ENCODE measurements at places on chromosomes 13 and 19.

GRCh38 chr13:48773531-48774275, 120.0 kb downstream of the CYSLTR2 start:
- H3K4me1 ChIP-seq, result no peaks in the 10 kb centered on the region
- no peaks in the 10 kb centered on the region for H3K27me3 ChIP-seq
- H3K36me3 ChIP-seq, result no peaks in the 10 kb centered on the region
- no peak for DNase-seq

GRCh38 chr19:30046522-30046921, 104.5 kb downstream of the URI1 start:
- no peaks in the 10 kb centered on the region for H3K27me3 ChIP-seq
- H3K4me3 ChIP-seq, result no peak overlapping the region
- H3K27ac ChIP-seq, result no peak overlapping the region
- no peak for DNase-seq
- H3K4me1 ChIP-seq, result no peaks in the 10 kb centered on the region

- no peak overlapping the region for H3K27ac ChIP-seq
- H3K4me3 ChIP-seq, result no peak overlapping the region
- H3K27me3 ChIP-seq, result no peaks in the 10 kb centered on the region
- no peaks in the 10 kb centered on the region for H3K4me1 ChIP-seq
- no peak for DNase-seq
These were observed 612.5 kb upstream of the PRR20A start for GRCh38 chr13:56528040-56528790.

- H3K27me3 ChIP-seq, result no peaks in the 10 kb centered on the region
- no peaks in the 10 kb centered on the region for H3K36me3 ChIP-seq
- H3K4me3 ChIP-seq, result no peak overlapping the region
- no peak overlapping the region for H3K27ac ChIP-seq
These were observed 1482.8 kb downstream of the OLFM4 start for GRCh38 chr13:54511366-54511765.

DNA sequence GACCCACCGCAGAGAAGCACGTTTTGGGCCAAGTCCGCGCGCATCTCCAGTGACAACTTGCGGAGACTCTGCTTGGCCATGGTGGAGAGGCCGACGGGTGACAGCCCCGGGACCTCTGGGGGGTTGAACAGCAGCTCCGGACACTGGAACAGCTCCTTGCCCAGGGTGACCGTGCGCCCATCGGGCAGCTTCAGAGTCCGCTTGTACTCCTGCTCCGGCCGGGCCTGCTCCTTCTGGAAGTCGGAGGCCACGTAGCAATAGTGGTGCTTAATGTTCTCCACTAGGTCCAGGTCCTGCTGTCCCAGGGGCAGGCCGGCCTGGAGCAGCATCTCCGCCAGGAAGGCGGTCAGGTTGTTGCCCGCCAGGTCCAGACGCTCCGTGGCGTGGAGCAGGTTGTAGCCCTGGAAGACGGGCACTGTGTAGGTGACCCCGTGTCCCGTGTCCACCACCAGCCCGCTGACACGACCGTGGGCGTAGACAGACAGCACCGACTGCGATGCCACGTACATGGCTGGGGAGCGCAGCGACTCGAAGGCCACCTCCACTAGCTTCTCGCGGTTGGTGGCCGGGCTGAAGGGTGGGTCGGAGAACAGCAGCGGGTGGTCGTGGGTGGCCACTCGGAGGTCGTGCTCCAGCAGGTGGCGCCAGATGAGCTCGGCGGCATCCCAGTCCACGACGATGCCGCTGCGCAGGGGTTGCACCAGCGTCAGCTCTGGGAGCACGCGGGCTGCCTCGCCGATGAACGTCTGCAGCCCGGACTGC, 743 bp downstream of the ACTL9 start:
- H3K36me3 ChIP-seq, result no peaks in the 10 kb centered on the region
- no peaks in the 10 kb centered on the region for H3K27me3 ChIP-seq
- H3K27ac ChIP-seq, result no peak overlapping the region
- peaks cover 20% of the 10 kb centered on the region for H3K4me1 ChIP-seq

GRCh38 chr13:72025836-72026235, 158.8 kb upstream of the DACH1 start:
- H3K27me3 ChIP-seq, result no peaks in the 10 kb centered on the region
- DNase-seq, result no peak
- H3K4me1 ChIP-seq, result no peaks in the 10 kb centered on the region
- H3K27ac ChIP-seq, result no peak overlapping the region
- no peak overlapping the region for H3K4me3 ChIP-seq

GRCh38 chr13:66927562-66927961, 302.6 kb downstream of the PCDH9 start:
- no peaks in the 10 kb centered on the region for H3K27me3 ChIP-seq
- no peak for DNase-seq
- H3K4me1 ChIP-seq, result no peaks in the 10 kb centered on the region
- H3K4me3 ChIP-seq, result no peak overlapping the region

DNA sequence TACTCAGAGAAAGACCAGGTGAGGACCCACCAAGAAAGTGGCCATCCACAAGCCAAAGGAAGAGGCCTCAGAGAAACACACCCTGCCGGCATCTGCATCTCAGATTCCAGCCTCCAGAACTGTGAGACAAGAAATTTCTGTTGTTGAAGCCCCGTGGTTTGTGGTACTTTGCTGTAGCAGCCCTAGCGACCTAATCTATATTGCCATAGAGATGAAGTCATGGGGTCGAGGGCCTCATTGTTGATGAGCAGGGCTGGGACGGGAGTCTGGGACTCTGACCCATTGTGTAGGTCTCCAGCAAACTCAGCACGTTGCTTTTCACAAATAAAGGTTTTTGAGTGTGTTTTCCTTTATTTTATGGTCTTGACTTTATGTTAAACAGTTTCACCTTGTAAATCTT, 174.9 kb downstream of the TNFSF13B start:
- no peak overlapping the region for H3K27ac ChIP-seq
- no peaks in the 10 kb centered on the region for H3K27me3 ChIP-seq
- H3K4me3 ChIP-seq, result no peak overlapping the region

- H3K4me3 ChIP-seq, result no peak overlapping the region
- no peaks in the 10 kb centered on the region for H3K27me3 ChIP-seq
- H3K27ac ChIP-seq, result no peak overlapping the region
- H3K4me1 ChIP-seq, result no peaks in the 10 kb centered on the region
These were observed 14.3 kb downstream of the LRP3 start for GRCh38 chr19:33208371-33208895.

- no peaks in the 10 kb centered on the region for H3K27me3 ChIP-seq
- no peak for DNase-seq
- H3K4me3 ChIP-seq, result no peak within 1 kb of the TSS
These were observed at the start of gene TSKS for GRCh38 chr19:49763230-49763629. TSS of gene TSKS (minus strand) at chr19:49763306. CDS start at chr19:49763247, 59 bp downstream.

DNA sequence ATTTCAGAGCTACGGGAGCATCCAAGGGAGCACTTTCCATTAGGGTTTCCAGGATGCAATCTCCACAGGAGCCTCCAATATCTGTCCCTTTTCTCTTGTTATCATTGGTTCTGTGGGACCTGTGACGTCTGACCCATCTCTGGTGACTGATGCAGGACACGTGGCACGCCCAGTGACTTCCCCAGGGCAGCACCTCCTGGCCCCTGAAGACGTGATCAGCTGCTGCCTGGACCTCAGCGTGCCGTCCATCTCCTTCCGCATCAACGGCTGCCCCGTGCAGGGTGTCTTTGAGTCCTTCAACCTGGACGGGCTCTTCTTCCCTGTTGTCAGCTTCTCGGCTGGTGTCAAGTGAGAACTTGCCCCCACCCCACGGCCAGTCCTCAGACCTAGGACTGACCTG, 25.5 kb downstream of the RYR1 start:
- no peaks in the 10 kb centered on the region for H3K27me3 ChIP-seq
- no peak overlapping the region for H3K27ac ChIP-seq
- no peak overlapping the region for H3K4me3 ChIP-seq
- H3K4me1 ChIP-seq, result no peaks in the 10 kb centered on the region

DNA sequence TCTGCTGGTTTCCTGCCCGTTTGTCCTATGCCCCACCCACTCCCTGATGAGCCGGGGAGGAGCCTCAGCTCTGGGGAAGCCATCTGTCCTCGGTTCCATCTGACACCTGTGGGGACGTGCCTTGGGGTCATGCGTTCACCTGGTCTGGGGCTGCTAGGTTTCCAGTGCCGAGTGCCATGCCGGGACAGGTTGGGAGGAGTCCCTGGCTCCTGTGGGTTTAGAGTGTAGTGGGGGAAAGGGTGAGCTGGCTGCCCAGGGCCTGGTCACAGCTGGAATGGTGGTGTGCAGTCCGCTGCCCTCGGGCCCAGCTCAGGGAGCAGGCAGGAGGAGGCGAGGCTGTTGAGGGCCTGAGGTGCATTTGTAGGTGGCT, 2.5 kb downstream of the KDM4B start:
- no peak for DNase-seq
- peak overlapping the region; percentile 59 for H3K4me3 ChIP-seq
- H3K27me3 ChIP-seq, result no peaks in the 10 kb centered on the region

GRCh38 chr13:94342436-94343242, 136.8 kb downstream of the DCT start:
- no peak overlapping the region for H3K27ac ChIP-seq
- H3K36me3 ChIP-seq, result no peaks in the 10 kb centered on the region
- no peak for DNase-seq

GRCh38 chr13:100522618-100523309, 65.8 kb downstream of the GGACT start:
- no peak overlapping the region for H3K27ac ChIP-seq
- no peaks in the 10 kb centered on the region for H3K36me3 ChIP-seq
- no peaks in the 10 kb centered on the region for H3K4me1 ChIP-seq
- no peaks in the 10 kb centered on the region for H3K27me3 ChIP-seq
- no peak for DNase-seq

DNA sequence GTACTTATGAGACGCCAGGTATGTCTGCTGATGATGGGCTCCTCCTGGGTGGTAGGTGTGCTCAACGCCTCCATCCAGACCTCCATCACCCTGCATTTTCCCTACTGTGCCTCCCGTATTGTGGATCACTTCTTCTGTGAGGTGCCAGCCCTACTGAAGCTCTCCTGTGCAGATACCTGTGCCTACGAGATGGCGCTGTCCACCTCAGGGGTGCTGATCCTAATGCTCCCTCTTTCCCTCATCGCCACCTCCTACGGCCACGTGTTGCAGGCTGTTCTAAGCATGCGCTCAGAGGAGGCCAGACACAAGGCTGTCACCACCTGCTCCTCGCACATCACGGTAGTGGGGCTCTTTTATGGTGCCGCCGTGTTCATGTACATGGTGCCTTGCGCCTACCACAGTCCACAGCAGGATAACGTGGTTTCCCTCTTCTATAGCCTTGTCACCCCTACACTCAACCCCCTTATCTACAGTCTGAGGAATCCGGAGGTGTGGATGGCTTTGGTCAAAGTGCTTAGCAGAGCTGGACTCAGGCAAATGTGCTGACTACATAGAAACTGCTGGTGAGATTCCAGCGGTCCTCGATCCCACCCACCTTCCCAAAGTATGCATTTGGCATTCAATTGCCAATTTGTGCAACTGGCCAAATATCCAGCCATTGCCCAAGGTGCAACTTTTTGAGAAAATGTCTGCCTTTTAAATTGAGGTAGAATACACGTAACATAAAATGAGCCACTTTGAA, 10.2 kb downstream of the OR2Z1 start:
- H3K4me3 ChIP-seq, result no peak overlapping the region
- DNase-seq, result no peak
- no peaks in the 10 kb centered on the region for H3K36me3 ChIP-seq
- no peak overlapping the region for H3K27ac ChIP-seq
- H3K4me1 ChIP-seq, result no peaks in the 10 kb centered on the region

- no peaks in the 10 kb centered on the region for H3K36me3 ChIP-seq
- no peak overlapping the region for H3K27ac ChIP-seq
- no peaks in the 10 kb centered on the region for H3K27me3 ChIP-seq
- no peak overlapping the region for H3K4me3 ChIP-seq
- peaks cover 7% of the 10 kb centered on the region for H3K4me1 ChIP-seq
- DNase-seq, result no peak
These were observed 18.4 kb upstream of the MYCBP2 start for GRCh38 chr13:77345150-77345780.

DNA sequence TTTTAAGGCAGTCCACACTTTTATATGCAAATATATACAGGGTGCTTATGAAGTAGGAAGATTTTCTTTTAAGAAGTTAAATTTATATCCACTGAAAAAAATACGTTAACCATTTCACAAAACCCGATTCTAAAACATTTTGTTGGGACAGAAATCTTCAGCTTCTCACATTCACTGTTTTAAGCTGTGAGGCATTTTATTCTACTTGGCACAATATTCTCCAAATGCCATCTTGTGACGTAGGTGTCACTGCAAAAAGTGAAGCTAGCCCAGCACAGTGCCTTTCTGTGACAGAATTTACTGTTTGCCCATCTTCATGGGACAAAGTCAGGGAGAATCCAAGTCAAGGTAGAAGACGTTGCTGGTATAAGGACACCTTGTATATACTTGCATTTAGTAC, 94.5 kb upstream of the SLC15A1 start:
- H3K27me3 ChIP-seq, result no peaks in the 10 kb centered on the region
- H3K36me3 ChIP-seq, result peaks cover 28% of the 10 kb centered on the region
- DNase-seq, result no peak
- H3K4me1 ChIP-seq, result no peaks in the 10 kb centered on the region
- H3K27ac ChIP-seq, result no peak overlapping the region
- no peak overlapping the region for H3K4me3 ChIP-seq

- H3K4me3 ChIP-seq, result peak overlapping the region; percentile 17
- H3K27ac ChIP-seq, result no peak overlapping the region
- H3K36me3 ChIP-seq, result no peaks in the 10 kb centered on the region
- H3K4me1 ChIP-seq, result peaks cover 10% of the 10 kb centered on the region
- H3K27me3 ChIP-seq, result peaks cover 40% of the 10 kb centered on the region
- no peak for DNase-seq
These were observed 6.9 kb downstream of the NPHS1 start for GRCh38 chr19:35845215-35846037.

- H3K4me1 ChIP-seq, result no peaks in the 10 kb centered on the region
- peaks cover 11% of the 10 kb centered on the region for H3K36me3 ChIP-seq
- no peak for DNase-seq
These were observed 175.2 kb downstream of the TDRD3 start for GRCh38 chr13:60572003-60572798.

GRCh38 chr13:111115965-111116521, 933 bp downstream of the ARHGEF7 start:
- no peaks in the 10 kb centered on the region for H3K36me3 ChIP-seq
- no peak overlapping the region for H3K27ac ChIP-seq
- DNase-seq, result no peak
- H3K4me3 ChIP-seq, result no peak overlapping the region

GRCh38 chr19:44749994-44750393, 1.5 kb downstream of the BCL3 start:
- peaks cover 59% of the 10 kb centered on the region for H3K4me1 ChIP-seq
- H3K4me3 ChIP-seq, result peak overlapping the region; percentile 52
- peaks cover 5% of the 10 kb centered on the region for H3K36me3 ChIP-seq

GRCh38 chr13:113939944-113940297, 34.0 kb downstream of the C13orf46 start:
- no peak for DNase-seq
- no peak overlapping the region for H3K4me3 ChIP-seq
- no peaks in the 10 kb centered on the region for H3K36me3 ChIP-seq
- H3K4me1 ChIP-seq, result no peaks in the 10 kb centered on the region

GRCh38 chr19:30146346-30146745, 204.3 kb downstream of the URI1 start:
- no peaks in the 10 kb centered on the region for H3K4me1 ChIP-seq
- H3K4me3 ChIP-seq, result no peak overlapping the region
- H3K27me3 ChIP-seq, result no peaks in the 10 kb centered on the region
- H3K36me3 ChIP-seq, result no peaks in the 10 kb centered on the region

DNA sequence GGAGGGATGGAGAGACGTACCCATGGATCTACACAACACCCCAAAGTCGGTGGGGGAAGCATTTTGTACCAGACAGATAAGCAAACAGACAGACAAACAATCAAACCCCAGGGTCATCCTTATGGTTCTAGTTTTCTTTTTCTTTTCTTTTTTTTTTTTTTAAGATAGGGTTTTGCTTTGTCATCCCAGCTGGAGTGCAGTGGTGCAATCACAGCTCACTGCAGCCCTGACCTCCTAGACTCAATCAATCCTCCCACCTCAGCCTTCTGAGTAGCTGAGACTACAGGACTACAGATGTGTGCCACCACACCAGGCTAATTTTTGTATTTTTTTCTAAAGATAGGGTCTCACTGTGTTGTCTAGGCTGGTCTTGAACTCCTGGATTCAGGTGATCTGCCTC, 17.9 kb upstream of the FBL start:
- no peaks in the 10 kb centered on the region for H3K36me3 ChIP-seq
- H3K27me3 ChIP-seq, result no peaks in the 10 kb centered on the region
